Tibial nerve (tissue), 4 donors: ENCODE measurements at places on chromosomes 13 and 19. TPM values are rescaled to one million over a fixed set of nuclear protein-coding genes. Genes with fewer than 3 reads are reported as not detected.

GRCh38 chr13:38166116-38166515 lies 183.5 kb upstream of the UFM1 start:
- no peak for DNase-seq

DNA sequence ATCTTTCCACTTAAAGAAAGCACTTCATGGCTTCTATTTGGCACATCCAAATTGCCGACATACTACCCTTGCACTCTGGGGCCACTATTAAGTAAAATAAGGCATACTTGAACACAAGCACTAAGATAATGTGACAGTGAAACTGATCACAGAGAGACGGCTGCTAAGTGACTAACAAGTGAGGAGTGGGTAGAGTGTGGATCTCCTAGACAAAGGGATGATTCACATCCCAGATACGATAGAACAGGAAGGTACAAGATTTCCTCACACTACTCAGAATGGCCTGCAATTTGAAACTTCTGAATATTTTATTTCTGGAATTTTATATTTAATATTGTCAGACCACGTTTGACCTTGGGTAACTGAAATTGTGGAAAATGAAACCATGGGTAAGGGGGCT lies 1721.8 kb upstream of the SPRY2 start:
- no peak for DNase-seq

- DNase-seq: no peak
Observed at GRCh38 chr13:28666897-28667488, 8.1 kb downstream of the POMP start.

DNA sequence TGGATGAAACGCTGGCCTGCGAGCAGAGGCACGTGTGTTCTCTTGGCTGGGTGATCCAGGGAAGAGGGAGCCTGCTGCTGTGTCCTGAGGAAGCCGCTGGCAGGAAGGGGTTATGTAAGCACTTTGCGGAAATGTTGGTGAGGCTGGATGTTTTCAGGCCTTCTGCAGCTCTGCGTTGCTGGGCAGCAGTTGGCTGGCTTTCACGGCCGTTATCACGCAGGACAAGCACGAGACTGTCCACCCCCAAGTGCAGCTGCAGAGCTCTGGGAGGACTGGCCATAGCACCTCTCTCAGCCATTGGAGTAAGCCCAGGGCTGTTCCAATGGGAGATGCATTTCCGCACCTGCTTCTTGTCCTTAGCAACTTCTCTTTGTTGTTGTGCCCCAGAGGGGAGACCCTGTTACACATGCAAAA lies 146.9 kb upstream of the SOX21 start:
- DNase-seq: peak; percentile 46

Gene SLC6A16
- total RNA-seq: 3.5 TPM

Gene ZFP14
- total RNA-seq: 7.8 TPM

GRCh38 chr19:1453525-1454364 lies 3.8 kb downstream of the APC2 start:
- peak; percentile 20 for DNase-seq

- no peak for DNase-seq
Observed at GRCh38 chr13:59721926-59722910, 441.5 kb downstream of the DIAPH3 start.

Gene FXYD3
- total RNA-seq: 33.9 TPM

GRCh38 chr19:33063753-33064457 lies 783 bp downstream of the RHPN2 start:
- no peak for DNase-seq

DNA sequence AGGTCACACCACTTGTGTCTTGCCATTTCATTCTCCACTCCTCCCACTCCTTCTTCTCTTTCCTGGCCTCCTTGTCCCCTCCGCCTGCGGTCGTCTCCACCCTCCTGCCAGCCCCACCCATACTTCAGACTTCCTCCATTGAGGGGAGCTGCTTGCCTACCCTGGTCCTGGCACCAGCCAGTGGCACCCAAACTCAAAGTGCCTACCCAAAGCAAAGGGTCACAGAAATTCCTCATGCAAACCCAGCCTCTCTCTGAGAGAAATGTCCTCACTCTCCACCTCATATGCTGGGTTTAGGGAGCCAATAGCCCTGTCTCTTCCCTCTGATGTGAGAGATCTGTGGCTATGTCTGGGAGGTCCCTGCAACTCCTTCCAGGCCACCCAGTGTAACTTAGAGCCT lies 109.6 kb downstream of the TEX26 start:
- no peak for DNase-seq

DNA sequence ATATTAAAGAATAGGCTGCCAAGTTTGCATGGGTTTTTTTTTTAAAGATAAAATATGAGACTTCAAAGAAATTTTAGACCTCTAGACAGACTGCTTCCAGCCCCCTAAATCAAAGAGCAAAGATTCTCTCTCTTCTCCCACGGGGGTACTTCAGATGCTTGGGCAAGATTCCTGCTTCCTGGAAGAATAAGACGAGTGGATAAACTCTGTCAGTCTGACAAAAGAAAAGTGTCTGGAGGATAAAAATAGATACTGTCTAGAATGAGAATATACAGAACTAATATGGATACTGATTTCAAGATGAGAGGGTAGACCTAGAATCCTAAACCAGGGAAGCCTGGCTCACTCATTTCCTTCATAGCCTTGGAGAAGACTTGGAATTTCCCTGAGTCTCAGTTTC lies 435.1 kb downstream of the FOXO1 start:
- peak; percentile 59 for DNase-seq

Gene C19orf85
- total RNA-seq: not detected

GRCh38 chr19:33152176-33152575 lies 20.3 kb downstream of the WDR88 start:
- no peak for DNase-seq

DNA sequence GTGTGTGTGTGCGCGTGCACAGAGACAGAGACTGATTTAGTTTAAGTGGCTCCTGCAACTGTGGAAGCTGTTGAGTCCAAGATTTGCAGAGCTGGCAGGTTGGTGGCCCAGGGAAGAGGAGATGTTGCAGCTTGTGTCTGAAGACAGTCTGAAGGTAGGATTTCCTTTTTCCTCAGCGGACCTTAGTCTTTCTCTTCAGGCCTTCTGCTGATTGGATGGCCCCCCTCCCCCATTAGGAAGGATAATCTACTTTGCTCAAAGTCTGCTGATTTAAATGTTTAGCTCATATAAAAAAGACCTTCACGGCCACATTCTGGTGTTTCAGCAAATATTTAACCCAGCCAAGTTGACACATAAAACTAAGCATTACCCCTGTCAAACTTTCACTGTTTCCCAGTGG lies 84.3 kb downstream of the SLC15A1 start:
- no peak for DNase-seq

Gene ZNF780B
- total RNA-seq: 18.0 TPM

GRCh38 chr13:41231786-41232185 lies 31.6 kb downstream of the MTRF1 start:
- no peak for DNase-seq

- no peak for DNase-seq
Observed at GRCh38 chr13:98761126-98761985, 8.9 kb upstream of the SLC15A1 start.

GRCh38 chr19:1864480-1865171 lies 1.2 kb upstream of the KLF16 start:
- no peak for DNase-seq

Gene TNFSF9
- total RNA-seq: 0.66 TPM

GRCh38 chr19:8629996-8630683 lies at the start of gene NFILZ:
NFILZ (plus strand) TSS chr19:8630633; CDS start chr19:8676766, 46,133 bp downstream.
- DNase-seq: no peak

DNA sequence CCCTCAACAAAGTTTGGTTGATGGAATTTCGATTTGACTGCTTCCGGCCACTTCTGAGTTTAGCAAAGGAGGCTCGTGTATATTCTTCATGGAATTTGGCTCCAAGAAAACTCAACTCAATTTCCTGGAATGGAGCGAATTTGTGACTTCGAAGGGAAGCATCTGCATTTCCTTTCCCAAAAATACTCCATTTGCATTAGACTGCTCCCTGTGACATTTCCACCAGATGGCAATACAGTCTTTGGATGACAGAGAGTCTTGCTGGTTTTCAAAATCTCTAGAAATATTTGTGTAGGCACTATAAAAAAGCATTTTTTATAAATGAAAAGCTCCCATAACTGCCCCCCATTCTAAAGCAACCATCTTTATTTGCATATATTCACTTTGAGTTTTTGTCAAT lies 4.1 kb downstream of the C1QTNF9 start:
- no peak for DNase-seq
